ENCODE measurements at places on chromosomes 4 and X.
A peak's percentile ranks its signal among the peaks of the same experiment; 100 is the strongest.

GRCh38 chr4:147617841-147618691 lies 869 bp downstream of the TMEM184C start:
- no peak for DNase-seq

GRCh38 chr4:138558886-138559285 lies 316.7 kb upstream of the SLC7A11 start:
- DNase-seq, result no peak

DNA sequence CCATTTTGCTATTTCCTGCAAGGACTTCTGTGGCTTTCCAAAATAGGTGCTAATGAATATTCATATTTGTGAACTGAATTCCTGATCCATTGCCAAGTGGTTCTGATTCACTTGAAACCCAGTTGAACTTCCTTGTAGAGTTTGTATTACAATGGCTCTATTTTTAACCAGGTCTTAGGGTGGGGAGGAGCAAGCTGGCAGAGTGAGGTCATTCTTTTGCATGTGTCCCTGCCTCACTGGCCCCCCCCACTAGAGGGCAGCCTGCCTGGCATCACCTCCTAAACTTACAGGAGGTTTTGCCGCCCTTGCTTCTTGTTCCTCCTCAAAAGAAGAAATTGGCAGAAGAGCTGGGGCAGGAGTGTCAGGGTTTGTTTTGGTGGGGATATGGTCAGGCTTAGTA lies 10.5 kb downstream of the PTTG2 start:
- peak; percentile 74 for DNase-seq

- no peak for DNase-seq
Observed at GRCh38 chr4:60463857-60464502, 736.1 kb upstream of the ADGRL3 start.

DNA sequence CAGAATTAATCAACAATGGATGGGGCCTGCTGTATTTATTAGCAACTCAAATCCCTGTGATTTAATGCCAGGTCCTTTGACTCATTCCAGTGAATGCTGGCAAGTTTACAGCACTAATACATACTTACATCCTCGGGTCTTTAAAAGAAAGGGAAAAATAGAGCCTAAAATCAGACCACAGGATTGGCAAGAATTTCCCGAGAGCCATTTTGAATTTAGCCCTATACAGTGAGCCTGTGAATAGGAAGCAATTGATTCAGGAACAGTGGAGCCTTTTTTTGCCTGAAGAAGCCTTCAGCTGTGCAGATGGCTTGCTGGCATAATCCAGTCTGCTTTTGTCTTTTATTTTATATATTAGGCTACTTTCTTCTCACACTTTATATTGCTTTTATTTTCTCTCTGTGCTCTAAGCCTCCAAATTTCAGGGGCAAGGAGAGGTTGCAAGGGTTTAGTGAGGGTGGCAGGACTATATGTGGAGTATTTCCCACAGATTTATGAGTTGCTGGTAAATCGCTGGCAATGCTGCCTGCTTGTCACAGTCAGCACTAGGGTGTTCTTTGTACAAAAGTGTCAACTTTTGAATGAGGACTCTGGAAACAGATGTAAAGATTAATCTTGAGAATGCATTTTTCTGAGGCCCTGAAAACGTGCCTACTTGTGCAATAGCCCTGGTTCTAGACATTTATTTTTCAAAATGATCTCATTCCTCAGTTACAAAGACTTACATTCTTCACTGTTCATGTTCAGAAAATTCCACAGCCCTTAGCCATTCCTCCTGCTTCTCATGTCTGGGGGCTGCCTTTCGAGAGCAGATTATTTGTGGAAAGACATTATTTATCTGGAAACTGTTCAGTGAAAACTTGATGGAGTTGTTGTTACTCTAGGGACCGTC lies 303.5 kb downstream of the SPRY1 start:
- DNase-seq, result no peak

- no peak for DNase-seq
Observed at GRCh38 chr4:121551881-121552280, 144.9 kb downstream of the ANXA5 start.
